Stimulated activated CD4-positive, alpha-beta T cell treated with anti-CD3 and anti-CD28 coated beads, TNF-alpha, amount 100 ng/mL, for 24 hours (primary cell): ENCODE measurements at places on chromosomes 5 and 9.

DNA sequence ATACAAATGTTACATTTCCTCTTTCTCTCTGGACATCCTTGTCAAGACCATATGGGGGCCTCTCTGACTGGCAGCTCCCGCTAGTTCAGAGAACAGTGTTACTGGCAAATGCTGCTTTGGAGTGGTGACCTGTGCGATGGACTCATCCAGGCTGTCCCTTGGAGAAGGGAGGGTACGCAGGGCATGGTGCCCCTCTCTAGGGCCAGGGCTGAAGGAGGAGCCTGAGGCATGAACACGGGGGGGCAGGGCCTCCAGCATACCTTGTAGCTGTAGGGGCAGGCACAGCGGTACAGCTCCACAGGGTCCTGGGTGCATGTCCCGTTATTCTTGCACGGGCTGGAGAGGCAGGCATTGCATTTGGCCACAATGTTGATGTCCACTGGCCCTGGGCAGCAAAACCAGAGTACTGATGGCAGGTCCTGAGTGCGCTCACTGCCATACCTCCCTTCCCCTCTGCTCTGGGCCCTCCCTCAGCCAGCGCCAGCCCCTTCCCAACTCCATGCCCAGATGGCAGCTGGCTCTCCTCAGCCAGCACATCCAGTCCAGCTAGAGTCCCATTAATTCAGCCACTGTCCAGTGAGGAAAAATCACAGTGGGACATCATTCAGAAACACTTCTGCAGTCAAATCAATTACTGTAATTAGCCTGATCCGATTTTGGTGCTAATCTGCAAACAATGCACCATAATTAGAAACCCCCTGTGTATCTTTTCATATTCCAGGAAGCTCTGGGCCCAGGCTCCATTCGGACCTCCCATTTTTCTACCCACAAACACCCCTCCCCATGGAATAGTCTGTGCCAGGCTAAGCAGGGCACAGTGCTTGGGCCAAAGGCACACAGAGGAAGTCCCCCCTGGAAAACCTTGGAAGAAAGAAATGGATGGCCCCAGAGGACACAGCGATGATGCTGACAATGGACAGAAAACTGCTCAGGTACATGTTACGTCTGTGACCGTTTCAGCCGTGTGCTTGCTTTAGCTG lies 128.8 kb upstream of the PANK3 start:
- no peak for DNase-seq

- DNase-seq, result no peak
Measured at GRCh38 chr9:33687779-33688178, 107.6 kb upstream of the PRSS3 start.

DNA sequence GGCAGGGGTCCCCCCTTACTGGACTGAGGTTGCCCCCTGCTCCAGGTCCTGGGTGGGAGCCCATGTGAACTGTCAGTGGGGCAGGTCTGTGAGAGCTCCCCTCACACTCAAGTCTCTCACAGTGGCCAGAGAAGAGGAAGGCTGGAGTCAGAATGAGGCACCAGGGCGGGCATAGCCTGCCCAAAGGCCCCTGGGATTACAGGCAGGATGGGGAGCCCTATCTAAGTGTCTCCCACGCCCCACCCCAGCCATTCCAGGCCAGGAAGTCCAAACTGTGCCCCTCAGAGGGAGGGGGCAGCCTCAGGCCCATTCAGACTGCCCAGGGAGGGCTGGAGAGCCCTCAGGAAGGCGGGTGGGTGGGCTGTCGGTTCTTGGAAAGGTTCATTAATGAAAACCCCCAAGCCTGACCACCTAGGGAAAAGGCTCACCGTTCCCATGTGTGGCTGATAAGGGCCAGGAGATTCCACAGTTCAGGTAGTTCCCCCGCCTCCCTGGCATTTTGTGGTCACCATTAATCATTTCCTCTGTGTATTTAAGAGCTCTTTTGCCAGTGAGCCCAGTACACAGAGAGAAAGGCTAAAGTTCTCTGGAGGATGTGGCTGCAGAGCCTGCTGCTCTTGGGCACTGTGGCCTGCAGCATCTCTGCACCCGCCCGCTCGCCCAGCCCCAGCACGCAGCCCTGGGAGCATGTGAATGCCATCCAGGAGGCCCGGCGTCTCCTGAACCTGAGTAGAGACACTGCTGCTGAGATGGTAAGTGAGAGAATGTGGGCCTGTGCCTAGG lies at the start of gene CSF2:
TSS of gene CSF2 (plus strand) at position 559 of the 783 bp plus-strand sequence. CDS start at position 594, 35 bp downstream.
- no peak for DNase-seq

DNA sequence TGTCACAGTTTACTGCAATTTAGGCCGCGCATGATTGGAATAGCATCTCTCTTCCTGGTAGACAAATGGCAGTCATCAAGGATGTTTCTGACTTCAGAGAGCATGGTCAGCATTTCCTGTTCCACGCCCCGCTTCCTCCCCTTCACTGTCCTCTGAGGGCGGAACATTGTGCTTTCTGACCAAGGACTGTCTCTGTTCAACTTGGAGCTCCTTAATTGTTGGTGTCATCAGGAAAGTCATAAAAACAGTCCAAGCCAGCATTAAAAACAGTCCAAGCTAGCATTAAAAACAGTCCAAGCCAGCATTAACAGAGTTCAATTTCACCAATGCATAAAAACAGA lies 301.3 kb upstream of the IRX4 start:
- DNase-seq, result no peak

DNA sequence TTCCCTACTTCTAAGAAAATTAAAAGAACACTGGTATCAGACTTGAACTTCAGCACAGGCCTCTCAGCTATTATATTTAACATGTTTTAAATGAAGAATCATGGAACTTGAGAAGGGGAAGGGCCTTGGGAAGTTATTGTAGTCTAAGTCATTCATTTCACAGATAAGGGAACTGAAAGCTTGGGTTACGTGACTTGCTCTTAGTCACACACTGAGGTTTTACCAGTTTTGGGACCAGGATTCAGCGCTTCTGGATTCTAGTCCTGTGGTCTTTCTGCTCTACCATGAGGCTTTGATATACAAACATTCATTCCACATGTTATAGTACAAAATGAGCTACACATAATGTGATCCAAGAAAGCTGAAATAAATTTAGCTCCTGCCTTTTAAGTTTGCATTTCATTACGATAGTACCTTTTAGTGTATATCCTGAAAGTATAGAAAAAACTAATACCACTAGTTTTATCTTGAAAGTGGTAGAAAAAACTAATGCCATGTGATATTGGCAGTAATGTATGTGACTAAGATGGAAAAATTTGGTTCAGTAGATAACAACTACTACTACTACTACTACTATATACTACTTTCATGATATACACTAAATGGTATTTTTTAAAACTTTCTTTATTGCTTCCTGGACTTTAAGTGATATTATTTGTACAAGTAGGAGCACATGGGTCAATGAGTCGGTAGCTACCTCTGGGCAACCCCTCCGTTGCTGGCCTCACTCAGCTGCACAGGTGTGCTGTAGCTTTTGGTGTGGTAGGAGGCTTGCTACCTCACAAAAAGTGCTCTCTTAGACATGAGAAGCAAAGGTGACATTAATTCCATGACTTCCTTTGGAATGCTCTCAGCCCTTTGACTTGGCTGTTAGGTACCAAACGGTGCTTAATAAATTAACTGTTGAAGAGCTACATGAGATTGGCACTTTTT lies 40.7 kb downstream of the F2RL2 start:
- DNase-seq, result no peak

GRCh38 chr9:27059907-27060306 lies 49.1 kb upstream of the TEK start:
- no peak for DNase-seq

DNA sequence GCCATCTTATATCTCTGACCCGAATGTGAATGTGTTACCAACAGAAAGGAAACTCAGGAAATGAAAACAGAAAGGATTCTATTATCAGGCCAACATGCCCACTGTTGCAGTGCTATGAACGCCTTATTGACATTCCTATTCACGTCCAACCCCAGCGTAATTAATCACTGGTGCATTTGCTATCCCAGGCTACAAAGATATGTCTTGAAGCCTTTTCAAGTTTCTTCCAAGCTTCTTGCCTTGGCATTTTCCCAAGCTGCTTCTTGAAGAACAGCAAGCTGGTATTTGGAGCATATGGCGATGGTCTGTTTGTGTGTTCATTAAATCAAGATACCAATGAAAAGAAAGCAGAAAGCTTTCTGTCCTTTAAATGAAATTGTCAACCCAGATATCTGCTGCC lies 579.2 kb upstream of the ZNF462 start:
- DNase-seq, result no peak

GRCh38 chr9:133401588-133401987 lies 16.2 kb downstream of the REXO4 start:
- no peak for DNase-seq

- no peak for DNase-seq
Measured at GRCh38 chr5:53934151-53934820, 373.8 kb downstream of the NDUFS4 start.

- no peak for DNase-seq
Measured at GRCh38 chr5:137896560-137896959, 7.3 kb downstream of the PKD2L2 start.

DNA sequence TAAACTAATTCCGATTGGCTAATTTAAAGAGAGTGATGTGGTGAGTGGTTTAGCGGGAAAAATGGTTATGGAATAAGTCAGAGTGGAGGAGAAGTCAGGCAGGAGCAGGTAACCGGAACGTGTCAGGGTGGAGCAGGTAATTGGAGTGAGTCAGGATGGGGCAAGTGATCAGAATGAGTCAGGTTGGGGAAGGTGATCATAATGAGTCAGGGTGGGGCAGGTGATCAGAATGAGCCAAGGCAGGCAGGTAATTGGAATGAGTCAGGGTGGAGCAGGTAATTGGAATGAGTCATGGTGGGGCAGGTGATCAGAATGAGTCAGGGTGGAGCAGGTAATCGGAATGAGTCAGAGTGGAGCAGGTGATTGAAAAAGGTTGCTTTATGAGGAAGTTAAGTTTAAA lies 101.4 kb downstream of the TMEM167A start:
- DNase-seq, result no peak

DNA sequence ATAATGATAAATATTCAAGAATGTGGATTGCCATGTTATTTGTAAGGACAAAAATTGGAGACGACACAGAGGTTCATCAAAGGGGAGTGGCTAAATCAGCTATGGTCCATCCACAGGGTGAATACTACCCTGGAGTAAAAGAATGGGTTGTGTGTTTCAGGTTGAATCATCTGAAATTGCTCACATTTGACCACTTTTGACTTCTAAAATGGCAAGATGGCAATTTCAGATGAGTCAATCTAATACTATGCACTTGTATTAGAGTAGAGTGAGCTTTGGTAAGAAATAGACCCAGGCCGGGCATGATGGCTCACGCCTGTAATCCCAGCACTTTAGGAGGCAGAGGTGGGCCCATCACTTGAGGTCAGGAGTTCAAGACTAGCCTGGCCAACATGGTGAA lies 131.8 kb downstream of the GAPVD1 start:
- no peak for DNase-seq
